Left lung (tissue), 14 donors: ENCODE measurements at places on chromosomes 4 and X. TPM values are rescaled to one million over a fixed set of nuclear protein-coding genes. Genes with fewer than 3 reads are reported as not detected.
A peak's percentile ranks its signal among the peaks of the same experiment; 100 is the strongest.

- DNase-seq: no peak
Observed at GRCh38 chrX:51956441-51956840, 63.0 kb downstream of the MAGED1 start.

GRCh38 chrX:129650821-129651510, 3.8 kb downstream of the APLN start:
- no peak for DNase-seq

GRCh38 chr4:29581457-29581856, 1138.7 kb upstream of the PCDH7 start:
- DNase-seq: no peak

DNA sequence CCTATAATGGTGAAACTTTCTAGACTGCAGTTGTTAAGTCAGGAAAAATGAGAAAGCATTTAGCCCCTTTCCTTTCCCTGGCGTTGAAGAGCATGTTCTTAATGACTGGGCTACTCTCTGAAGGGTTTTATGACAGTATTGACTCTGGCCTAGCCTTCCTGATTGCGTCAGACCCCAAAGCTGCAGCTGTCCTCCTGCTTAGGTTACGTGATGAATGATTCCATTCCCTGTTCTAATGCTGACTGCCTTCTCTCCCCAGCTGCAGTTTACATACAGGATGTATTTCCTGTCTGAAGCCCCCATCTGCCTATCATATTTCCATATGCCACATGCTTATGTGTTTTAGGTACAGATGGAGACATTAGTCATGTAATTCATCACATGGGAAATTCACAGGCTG, 105.8 kb upstream of the EGFL6 start:
- DNase-seq: peak; percentile 11

DNA sequence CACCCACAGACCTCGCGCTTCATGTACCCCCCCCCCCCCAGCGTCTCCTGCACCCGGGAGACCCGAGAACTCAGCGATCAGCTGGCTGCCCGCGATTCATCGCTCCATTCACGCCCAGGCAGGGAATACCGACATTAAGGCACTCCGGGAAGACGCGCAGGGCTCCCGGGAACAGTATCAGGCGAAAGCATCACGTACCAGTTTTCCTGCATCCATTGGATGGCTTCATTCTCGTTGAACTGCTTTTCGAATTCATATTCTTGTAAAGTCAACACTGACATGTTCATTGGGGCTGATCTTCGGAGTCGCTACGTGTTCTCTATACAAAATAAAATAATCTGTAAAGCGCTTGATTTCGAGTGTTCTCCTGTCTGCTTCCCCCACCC, 373 bp downstream of the ELOVL6 start:
- DNase-seq: no peak

- no peak for DNase-seq
Observed at GRCh38 chr4:20805716-20806115, 105.5 kb downstream of the PACRGL start.

DNA sequence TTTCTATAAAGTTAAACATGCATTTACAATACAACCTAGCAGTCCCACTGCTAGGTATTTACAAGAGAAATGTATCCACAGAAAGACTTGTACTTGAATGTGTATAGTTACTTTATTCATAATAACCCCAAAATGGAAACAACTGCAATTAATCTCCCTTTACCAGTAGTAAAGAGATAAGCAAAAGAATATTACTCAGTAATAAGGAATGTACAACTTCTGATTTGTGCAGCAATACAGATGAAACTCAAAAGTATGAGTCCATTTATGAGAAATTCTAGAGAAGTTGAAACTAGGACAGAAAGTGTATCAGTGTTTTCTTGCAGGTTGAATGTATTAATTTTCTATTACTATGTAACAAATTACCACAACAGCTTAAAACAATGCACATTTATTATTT, 15.2 kb downstream of the USP53 start:
- DNase-seq: no peak

DNA sequence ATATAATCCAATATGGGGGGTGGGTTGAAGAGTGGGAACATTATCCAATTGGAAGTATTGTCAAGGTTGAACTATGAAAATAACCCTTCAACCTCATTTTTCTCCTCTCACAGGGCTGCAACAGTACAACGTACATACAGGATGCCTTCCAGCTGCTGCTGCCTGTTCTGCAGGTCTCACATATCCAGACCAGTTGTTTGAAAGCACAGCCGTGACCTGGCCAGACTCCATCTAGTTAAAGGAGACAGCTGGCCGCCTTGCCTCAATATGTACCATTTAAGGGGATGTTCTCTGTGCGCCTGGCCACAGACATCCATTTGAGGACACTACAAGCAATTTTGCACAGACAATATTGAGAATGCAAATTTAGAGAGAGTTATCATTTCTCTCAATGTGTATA, 75.7 kb downstream of the FAM114A1 start:
- DNase-seq: no peak

OTC gene
- 0.21 TPM for polyA plus RNA-seq

TKTL1 gene
- 0.27 TPM for polyA plus RNA-seq

PFKFB1 gene
- polyA plus RNA-seq: 0.18 TPM

UNC5C gene
- 35.4 TPM for polyA plus RNA-seq
